ENCODE measurements at places on chromosomes 1 and 21. TPM values are rescaled to one million over a fixed set of nuclear protein-coding genes. Genes with fewer than 3 reads are reported as not detected.

STMN1 gene
- polyA plus RNA-seq = 395 TPM

CHODL gene
- 0.31 TPM for polyA plus RNA-seq

MTARC2 gene
- 27.8 TPM for polyA plus RNA-seq

SF3B4 gene
- 68.0 TPM for polyA plus RNA-seq

LMO4 gene
- polyA plus RNA-seq = 59.1 TPM

NLRP3 gene
- polyA plus RNA-seq = not detected

CNIH4 gene
- 106 TPM for polyA plus RNA-seq

CRYAA gene
- not detected for polyA plus RNA-seq

ACTN2 gene
- 0.57 TPM for polyA plus RNA-seq

TMEM269 gene
- not detected for polyA plus RNA-seq

KRTAP19-3 gene
- polyA plus RNA-seq = not detected

ESRRG gene
- polyA plus RNA-seq = 2.8 TPM

NR5A2 gene
- polyA plus RNA-seq = 16.4 TPM

MROH9 gene
- polyA plus RNA-seq = 0.22 TPM

ERRFI1 gene
- polyA plus RNA-seq = 123 TPM

PAPPA2 gene
- polyA plus RNA-seq = 2.3 TPM

CAMK1G gene
- 0.85 TPM for polyA plus RNA-seq

All from hepatocyte (in vitro differentiated cells).